AML-193 (cell line): ENCODE measurements at places on chromosomes 5 and 9.

DNA sequence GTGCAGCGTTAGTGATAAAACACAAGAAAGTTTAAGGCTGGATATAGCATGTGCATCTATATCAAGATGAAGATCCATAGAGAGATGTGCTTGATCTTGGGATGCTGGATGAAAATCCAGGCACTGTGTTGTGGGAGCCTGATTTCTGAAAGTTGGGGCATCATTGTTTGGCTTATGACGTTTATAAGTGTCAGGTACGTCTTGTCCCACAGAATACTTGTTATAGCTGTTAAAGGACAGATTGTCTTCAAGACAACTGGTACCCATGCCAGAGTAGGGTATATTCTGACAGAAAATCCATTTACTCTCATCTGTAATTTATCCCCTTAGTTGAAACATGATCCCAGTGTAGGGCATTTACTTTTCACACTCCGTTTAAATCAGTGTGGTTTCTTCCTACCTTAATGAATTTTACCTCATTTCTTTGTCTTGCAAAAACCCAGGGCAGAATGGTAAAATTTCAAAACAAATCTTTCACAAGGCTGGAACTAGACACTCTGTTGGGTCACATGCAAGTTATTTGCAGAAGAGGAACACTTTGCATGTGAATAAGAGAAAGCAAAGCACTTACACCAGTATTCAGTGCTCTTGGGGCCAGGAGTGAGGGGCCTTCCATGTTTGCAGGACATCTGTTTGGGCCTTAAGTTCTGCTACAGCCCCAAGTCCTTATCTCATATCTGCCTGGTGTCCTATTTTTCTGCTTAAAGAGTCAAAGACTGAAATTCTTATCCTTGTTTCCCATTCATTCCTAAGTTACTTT, 73.3 kb downstream of the GHR start:
- no peak for DNase-seq

DNA sequence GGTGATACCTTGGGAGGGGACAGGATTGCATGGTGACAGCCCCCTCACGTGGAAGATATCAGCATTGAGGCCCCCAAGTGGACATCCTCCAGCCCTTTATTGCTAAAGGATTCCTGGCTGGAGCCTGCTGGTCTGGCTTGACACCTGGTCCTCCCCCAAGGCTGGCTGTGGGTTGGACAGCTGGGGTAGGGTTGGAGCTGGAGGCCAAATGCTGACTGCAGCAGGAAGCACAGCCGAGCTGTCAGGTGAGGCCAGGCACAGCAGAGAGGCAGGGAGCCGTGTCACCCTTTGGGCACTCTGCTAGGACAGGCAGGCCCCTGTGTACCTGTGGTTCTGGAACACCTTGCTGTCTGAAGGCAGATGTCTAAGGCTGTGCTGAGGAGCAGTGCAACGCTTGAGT, 2.2 kb downstream of the CACFD1 start:
- DNase-seq: no peak

GRCh38 chr5:124289130-124289529, 457.3 kb downstream of the ZNF608 start:
- no peak for DNase-seq

DNA sequence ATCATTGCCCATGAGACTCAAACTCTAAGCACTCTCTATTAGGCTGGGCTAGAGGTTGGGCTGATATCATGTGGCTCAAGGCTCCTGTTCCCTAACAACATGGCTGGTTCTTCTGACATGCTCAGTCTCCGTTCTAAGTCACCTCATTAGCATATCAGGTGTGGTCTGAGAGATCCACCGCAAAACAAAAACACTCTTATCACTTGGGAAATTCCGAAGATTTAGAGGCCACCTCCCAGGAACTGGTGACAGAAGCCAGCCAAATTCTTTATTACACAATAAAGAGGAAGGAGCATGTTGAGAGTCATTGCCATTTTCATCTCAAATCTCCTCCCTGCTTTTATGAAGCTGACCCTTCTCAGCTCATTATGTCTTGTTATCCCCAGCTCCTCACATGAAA, 107.6 kb downstream of the MSX2 start:
- no peak for DNase-seq

GRCh38 chr5:159915904-159916840, at the start of gene ADRA1B:
Gene ADRA1B (plus strand): TSS chr5:159916482. CDS start chr5:159916906, 424 bp downstream.
- no peak for DNase-seq

GRCh38 chr5:969408-969839, 39.2 kb upstream of the NKD2 start:
- DNase-seq: no peak

DNA sequence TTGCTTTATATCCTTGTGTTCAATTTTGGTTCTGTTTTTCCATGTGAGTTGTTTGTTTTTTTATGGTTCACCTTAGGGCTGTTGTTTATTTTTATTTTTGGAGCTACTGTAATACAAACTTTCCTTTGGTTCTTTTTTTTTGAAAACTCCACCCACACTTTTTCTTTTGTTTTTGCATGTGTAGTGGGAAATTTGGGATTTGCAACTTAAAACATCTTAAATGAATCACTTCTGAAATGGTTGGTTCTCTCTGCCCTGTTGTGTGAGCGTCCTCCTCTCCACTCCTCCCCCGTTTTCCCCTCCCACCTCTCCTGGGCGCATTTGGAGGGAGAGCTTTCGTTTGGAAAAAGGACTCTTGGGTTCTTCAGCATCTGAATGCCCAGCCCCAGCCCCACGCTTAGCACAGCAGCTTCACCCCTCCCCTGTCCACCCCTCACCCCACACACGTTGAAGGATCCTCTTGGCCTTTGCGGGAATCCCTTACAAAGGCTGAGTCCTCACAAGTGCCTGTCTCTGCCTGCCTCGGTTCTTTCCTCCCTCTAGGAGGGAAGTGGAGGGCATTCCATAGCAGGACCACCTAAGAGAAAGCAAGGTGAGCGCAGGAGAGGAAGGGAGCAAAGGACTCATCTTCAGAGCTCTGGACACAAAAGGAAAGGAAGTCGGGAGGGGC, 67.2 kb downstream of the DMRT1 start:
- no peak for DNase-seq

- DNase-seq: no peak
Observed at GRCh38 chr5:88669371-88670050, 213.5 kb downstream of the MEF2C start.

GRCh38 chr9:36222449-36222848, 31.7 kb downstream of the CLTA start:
- DNase-seq: no peak

DNA sequence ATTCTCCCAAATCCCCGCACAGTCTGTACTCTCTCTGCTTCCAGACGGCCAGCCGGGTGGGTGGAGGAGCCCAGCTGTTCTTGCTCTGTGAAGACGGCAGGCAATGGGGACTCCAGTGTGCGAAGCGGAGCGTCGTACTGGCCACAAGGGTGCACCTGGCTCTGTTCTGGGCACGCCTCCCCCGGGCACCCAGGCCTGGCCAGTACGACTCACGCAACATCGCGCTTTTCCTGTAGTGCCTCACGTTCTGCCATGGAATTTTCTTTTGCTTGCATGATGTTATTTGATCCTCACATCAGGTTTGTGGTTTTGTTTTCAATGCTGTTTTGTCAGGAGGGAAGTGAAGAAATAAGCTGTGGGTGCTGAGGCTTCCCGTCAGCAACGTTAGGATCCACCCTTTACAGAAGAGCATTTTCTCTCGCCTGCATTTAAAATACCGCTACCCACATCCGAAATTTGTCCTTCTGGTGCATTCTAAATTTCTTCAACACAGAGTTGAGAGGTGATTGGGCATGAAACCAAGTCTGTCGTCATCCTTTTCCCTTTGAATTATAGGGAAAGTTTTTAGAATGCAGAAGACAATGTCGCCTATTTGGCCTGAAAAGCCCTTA, 311.7 kb downstream of the TRIM36 start:
- DNase-seq: no peak

DNA sequence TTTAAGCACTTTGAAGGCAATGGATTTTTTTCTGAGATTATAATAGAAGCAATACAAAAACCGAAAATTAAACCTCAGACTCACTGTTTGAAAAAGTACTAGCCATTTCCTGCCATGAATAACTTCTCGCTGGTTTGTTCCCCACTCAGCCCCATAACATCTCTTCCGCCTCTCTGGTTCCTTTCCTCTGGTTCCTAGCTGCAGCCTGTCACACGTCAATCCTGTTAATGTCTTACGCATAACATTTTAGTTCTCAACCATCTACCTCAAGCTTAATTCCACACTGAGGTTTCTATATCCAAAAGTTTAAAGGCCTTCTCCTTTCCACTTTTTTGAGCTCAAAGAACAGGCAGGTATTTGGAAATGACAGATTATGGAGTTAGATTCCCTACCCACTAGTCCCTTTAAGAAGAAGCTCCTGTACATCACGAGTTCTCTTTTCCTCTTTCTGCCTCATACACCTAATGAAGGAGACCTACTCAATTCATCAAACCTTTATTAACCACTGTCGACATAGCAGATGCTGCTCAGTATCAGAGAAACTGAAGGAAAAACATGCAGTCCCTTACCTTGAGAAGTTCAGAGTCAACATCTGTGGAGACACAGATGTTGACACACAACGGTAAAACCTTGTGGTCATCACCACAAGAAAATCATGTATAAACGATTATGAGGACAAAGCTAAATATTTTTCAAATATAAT, 243.0 kb upstream of the PTGER4 start:
- DNase-seq: no peak
